ENCODE measurements at places on chromosomes 2 and 18. TPM values are rescaled to one million over a fixed set of nuclear protein-coding genes. Genes with fewer than 3 reads are reported as not detected.

The IRS1 gene
- 19.6 TPM for total RNA-seq

The ZNF514 gene
- total RNA-seq = 8.8 TPM

The SERPINB11 gene
- not detected for total RNA-seq

The NEU2 gene
- total RNA-seq = not detected

The ANKRD30BL gene
- not detected for total RNA-seq

The MYL1 gene
- total RNA-seq = not detected

The AFF3 gene
- 2.0 TPM for total RNA-seq
